ENCODE measurements at places on chromosomes 3 and 15. TPM values are rescaled to one million over a fixed set of nuclear protein-coding genes. Genes with fewer than 3 reads are reported as not detected.

DNA sequence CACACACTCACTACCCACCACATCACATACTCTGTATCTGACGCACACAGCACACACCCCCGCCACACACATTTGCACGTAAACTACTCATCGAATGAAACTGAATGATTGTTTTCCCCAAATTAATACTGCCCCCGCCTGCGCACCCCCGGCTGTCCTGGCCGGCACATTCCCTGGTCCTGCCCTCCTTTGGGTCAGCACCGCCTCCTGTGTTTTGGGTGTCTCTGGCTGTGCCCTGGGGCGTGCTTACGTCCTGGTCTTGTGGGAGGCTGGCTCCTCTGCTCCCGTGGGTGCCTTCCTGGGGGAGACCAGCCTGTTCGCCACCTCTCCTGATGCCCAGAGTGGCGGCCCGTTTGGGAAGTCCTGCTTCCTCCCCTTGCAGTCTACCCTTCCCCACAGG is 30.2 kb downstream of the APBA2 start:
- DNase-seq: peak; percentile 37

DNA sequence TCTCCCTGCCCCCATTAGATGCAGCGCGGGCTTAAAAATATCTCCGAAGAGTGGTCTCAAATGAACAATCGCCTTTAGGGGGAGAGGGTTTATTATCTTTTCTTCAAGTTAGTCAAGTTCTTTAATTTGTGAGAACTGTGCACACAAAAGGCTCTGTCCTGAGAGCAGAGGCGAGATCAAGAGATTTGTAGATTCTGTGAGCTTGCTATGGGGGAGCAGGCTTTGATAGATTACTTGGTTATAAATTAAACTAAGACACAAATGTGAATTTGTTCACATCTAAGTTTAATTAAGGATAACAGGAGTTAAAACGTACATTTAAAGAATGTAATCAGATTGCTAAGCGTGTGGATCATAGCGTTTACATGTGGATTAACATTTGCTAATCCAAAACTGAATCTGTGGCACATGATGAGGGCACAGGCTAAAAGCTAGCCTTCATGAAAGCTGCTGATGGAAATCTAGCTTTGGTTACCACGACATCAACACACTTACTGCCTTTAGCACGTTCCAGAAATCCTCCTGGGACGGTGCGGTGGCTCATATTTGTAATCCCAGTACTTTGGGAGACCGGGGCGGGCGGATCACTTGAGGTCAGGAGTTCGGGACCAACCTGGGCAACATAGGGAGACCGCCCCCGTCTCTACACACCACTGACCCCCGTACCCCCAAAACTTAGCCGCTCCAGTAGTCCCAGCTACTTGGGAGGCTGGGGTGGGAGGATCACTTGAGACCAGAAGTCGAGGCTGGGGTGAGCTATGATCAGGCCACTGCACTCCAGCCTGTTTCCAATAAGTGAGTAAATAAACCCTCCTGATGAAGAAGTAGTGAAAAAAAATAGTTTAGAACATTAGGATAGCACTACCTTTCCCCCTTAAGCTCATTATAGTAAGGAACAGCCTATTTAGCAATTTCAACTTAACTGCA is 1.0 kb upstream of the PRTG start:
- DNase-seq: no peak

- DNase-seq: no peak
Measured at GRCh38 chr15:65067645-65068402, at the start of gene RASL12. Gene RASL12 (minus strand): TSS chr15:65067991. CDS start chr15:65067835, 156 bp downstream.

- no peak for DNase-seq
Measured at GRCh38 chr15:29770796-29771195, 51.5 kb downstream of the TJP1 start.

DNA sequence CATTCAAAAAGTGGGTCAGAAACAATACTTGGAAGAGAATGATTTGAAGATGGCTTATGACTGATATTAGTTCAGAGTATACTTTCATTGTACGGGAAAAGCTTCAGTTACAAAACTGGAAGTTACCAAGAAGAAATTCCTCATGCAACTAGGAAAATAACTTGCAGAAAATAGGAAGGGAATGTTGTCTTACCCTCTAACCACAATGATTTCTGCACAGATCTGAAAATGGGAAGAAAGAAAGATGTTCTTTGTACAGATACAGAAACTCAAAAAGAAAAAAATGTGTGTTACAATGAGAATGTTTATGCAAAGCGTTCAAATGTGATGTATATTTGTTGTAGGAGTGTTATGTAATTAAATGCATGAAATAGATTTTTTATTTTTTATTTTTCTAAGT is 3.7 kb downstream of the ZNF280D start:
- no peak for DNase-seq

- DNase-seq: no peak
Measured at GRCh38 chr15:96130734-96131133, 199.8 kb upstream of the NR2F2 start.

- DNase-seq: no peak
Measured at GRCh38 chr15:52759969-52760368, 30.2 kb downstream of the ONECUT1 start.

CCDC39 gene
- not detected for total RNA-seq

PLXNA1 gene
- 8.7 TPM for total RNA-seq

ZNF774 gene
- total RNA-seq: 2.1 TPM

All from right lobe of liver (tissue), 6 donors.